NCI-H2107 (cell line): ENCODE measurements at places on chromosomes 13 and 19.

DNA sequence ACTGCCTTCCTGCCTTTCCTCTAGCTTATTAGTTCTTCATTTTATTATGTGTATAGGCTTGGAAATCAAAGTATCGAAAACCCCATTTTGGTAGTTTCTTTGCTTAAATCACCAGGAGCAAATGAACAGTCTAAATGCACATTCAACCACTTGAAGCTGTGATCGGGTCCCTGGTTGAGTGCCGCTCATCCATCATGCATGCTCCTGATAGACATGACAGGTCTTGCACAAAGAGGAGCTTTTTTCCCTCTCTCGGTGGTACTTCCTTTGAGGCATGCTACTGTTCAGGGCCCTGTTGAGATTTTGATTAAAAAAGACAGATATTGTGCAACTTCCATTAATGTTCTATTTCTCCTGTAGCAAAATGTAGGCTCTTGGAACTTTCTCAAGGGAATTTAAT is 185.8 kb downstream of the OLFM4 start:
- no peak for DNase-seq

- DNase-seq: no peak
These were observed 666.6 kb downstream of the SLITRK1 start for GRCh38 chr13:83215627-83216026.

DNA sequence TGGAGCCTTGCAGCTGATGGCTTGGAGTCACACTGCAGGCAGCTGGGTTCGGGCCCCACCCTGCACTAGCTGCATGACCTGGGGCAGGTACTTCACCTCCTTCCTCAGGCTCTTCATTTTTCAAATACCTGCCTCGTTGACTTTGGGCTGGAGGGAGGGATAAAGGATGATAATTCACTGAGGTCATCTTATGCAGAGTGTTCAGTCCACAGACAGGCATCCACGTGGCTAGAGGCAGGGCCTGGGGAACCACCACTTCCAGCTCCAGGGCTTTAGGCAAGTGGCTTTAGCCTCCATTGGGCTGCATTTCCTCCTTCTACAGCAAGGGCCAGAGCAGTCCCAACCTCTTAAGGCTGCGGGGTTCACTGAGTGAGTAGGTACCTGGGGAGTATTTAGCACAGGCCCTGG is 84.8 kb downstream of the SIPA1L3 start:
- no peak for DNase-seq

- DNase-seq: no peak
These were observed 462.2 kb downstream of the TSHZ3 start for GRCh38 chr19:30887042-30887441.

DNA sequence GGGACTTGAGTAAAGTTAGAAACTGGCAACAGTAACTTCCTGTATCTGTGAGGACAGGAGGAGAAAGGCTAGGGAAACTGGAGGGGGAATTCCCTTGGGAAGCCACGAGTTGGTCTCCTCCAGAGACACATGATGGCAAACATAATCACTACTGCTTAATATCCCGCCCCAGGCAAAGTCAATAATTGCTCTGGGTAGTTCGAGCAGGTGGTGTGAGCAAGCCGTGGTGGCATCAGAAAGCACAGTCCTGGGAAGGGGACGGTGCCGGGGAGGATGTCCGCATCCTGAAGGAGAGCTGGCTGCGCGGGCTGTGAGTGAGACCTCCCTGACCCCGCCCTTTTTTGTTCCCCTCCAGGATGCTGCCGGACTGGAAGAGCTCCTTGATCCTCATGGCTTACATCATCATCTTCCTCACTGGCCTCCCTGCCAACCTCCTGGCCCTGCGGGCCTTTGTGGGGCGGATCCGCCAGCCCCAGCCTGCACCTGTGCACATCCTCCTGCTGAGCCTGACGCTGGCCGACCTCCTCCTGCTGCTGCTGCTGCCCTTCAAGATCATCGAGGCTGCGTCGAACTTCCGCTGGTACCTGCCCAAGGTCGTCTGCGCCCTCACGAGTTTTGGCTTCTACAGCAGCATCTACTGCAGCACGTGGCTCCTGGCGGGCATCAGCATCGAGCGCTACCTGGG is 1.4 kb downstream of the FFAR2 start:
- no peak for DNase-seq

DNA sequence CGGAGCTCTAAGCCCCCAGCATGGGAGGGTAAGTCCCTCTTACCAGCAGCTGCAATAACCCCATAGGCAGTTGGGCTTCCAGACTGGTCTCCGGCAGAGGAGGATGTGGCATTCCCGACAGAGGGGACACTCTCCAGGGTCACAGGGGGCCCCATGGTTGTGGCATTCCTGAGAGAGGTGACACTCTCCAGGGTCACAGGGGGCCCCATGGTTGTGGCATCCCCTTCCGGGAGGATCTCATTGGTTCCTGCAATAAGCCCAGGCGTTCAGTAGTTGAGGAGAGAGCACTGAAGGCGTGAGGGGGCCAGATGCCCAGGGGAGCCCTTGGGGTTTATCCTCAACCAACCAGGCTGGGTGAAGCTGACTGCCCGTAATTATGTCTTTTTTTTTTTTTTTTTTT is 5.4 kb downstream of the CD320 start:
- no peak for DNase-seq

- no peak for DNase-seq
These were observed 2.3 kb upstream of the MZF1 start for GRCh38 chr19:58575183-58576041.

DNA sequence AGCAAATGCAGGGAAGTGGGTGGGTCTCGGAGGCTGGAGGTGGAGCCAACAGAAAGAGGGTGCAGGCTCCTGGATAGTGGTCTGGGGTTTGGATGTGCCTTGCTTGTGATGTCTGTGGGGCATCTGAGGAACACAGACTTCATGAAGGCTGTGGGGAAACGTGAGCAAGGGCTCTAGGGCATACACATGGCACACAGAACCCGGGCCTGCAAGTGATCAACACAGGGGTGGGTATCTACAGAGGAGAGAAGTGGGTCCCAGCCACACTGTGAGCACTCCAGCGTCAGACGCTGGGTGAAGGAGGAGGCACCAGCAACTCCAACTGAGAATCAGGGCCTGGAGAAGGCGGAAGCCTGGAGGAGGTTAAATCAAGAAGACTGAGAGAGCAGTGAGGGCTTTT is 5.4 kb upstream of the UBE2M start:
- DNase-seq: no peak

DNA sequence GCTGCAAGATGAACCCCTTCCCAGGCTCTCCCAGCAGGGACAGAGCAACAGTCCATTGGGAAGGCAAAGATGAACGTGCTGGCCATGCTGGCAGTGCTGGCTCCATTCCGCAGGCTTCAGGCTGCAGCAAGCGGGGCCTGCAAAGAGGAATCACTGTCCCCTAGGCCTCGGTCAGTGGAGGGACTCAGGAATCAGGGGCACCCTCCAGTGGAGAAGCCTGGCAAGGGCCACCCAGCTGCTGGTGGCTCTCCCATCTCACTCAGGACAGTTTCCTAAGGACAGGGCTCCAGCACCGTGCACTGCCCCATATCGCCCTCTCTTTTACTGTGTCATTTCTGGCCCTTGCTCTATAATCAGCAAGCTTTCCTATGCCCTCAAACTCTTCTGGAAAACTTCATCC is 498.6 kb downstream of the EFNB2 start:
- DNase-seq: no peak

DNA sequence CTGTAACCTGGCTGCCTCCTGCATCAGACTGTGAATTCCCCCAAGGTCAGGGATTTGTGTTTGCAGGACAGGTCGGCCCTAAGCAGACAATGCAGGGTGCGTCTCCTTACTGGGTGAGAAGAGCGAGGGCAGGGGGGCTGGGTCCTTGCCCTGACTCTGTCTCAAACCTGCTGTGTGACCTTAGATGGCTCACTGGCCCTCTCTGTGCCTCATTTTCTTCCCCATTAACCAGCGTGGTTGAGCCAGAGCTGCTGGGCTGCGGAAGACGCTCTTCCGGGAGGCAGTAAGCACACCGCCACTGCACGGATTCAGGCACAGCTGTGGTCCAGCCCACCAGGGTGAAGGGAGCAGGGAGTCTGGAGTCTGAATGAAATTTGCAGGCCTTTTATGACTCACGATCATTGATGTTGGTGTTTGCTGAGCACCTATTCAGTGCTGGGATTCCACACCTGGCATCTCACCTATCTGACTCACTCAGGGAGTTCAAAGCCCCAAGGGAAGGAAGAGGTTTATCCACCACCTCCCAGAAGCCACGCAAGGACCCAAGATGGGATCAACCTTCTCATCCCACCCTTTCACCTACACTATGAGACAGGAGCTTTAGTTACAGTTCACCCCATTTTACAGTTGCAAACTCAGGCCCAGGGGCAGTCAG is 2.5 kb downstream of the AKT1S1 start:
- no peak for DNase-seq

- no peak for DNase-seq
These were observed 325.9 kb downstream of the NDFIP2 start for GRCh38 chr13:79806821-79807220.

DNA sequence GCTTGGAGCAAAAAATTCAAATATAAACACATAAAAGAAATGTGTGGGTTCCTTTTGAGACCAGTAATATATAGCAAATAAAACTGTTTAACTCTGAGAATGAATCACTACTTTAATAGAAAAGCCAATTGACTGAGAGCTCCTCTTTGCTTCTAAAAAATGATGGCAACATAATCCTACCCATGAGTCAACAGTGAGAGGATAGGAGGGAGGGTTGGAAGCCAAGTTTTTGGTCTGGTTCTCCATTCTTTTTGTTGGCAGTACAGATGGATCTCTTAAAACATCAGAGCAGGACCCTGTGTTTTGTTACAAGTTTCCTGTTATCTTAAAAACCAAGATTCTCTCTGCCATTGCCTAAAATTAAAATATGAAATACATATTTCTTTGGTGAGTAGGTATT is 50.0 kb upstream of the POSTN start:
- no peak for DNase-seq

DNA sequence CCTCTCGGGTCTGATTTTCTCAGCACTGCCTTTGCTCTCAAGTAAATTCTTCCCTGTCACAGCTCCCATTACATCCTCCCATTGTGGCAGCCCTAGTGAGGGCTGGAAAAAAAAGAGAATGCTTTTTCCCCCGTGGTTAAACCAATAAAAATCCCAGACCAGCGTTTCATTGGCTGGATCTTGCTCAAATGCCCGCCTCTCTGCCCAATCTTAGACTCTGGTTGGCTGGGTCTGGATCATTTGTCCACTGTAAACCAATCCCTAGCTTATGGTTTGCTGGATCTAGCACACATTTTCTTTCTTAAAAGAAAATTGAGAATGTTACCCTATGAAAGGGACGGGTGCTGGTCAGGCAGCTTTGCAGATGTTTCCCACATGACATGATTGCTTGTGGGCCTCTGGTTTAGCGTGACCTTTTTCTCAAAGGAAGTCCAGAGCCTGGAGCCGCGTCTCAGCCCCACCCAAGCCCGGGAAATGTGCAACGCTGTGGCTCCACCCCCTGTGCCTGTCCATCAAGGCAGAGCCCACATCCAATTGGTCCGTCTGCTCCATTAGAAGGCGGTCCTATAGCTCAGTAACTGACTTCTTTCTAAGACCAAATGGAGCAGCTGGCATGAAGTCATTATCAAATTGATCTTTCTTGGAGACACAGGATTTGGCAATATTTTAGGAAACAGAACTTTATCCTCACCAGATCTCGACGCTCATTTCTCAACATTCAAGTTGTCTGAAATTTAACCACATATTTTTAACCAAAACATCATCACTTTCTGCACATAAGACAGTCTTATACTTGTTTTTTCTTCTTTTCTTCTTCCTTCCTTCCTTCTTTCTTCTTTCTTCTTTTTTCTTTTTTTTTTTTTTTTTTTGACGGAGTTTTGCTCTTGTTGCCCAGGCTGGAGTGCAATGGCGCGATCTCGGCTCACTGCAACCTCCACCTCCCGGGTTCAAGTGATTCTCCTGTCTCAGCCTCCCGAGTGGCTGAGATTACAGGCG is 2.6 kb upstream of the MCEMP1 start:
- DNase-seq: no peak

DNA sequence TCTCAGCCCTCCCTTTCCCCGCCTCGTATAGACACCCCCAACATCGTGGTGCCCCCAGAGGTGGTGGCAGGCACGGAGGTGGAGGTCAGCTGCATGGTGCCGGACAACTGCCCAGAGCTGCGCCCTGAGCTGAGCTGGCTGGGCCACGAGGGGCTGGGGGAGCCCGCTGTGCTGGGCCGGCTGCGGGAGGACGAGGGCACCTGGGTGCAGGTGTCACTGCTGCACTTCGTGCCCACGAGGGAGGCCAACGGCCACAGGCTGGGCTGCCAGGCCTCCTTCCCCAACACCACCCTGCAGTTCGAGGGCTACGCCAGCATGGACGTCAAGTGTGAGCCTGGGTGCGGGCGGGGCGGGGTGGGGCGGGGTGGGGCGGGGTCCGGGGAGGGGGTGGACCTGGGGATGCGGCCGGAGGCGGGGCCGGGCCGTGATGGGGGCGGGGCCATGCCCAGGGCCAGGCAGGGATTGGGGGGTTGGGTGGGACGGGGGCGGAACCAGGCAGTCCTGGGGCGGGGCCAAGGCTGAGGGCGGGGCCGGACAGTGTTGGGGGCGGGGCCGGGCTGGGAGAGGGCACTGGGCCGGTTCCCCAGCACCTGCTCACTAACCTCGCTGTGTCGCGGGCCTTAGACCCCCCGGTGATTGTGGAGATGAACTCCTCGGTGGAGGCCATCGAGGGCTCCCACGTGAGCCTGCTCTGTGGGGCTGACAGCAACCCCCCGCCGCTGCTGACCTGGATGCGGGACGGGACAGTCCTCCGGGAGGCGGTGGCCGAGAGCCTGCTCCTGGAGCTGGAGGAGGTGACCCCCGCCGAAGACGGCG is 7.8 kb downstream of the MAG start:
- DNase-seq: no peak
